ENCODE measurements at places on chromosomes 3 and 15.

DNA sequence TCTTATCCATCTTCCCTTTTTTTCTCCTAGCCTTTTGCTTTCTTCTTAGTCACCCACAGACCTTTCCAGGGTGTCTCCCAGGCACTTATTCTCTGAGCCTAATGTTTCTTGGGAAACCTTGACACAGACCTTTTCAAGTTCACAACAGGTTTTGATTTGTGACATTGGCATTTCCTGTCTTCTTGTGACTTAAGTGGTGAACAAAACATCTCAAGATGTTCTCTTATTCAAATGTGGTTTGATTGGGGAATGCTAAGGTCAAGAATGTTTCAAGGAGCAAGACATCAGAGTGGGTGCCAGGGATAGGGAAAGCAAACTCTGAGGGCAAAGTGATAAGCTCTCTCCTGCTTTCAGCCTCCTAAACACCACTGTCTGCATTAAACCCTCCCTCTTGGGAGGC is 68.2 kb upstream of the GSK3B start:
- DNase-seq, result no peak

DNA sequence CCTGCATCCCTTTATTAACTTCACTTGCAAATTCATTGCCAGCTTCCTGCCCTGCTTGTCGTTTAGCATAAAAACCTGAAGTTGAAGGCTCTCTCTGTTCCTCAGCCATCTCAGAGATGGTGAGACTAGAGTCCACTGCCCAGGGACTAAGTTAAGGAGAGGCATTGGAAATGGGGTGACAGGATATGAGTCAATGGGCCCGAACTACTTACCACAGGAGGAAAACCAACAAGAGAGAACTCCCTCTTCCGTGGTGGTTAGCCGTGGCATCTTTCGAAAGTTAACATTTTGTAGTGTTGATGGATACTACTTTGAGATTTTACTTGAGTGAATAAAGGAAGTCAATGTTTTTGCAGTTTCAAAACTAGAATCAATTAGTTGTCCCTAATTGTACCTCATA is 65.3 kb downstream of the LRTM1 start:
- DNase-seq, result no peak

DNA sequence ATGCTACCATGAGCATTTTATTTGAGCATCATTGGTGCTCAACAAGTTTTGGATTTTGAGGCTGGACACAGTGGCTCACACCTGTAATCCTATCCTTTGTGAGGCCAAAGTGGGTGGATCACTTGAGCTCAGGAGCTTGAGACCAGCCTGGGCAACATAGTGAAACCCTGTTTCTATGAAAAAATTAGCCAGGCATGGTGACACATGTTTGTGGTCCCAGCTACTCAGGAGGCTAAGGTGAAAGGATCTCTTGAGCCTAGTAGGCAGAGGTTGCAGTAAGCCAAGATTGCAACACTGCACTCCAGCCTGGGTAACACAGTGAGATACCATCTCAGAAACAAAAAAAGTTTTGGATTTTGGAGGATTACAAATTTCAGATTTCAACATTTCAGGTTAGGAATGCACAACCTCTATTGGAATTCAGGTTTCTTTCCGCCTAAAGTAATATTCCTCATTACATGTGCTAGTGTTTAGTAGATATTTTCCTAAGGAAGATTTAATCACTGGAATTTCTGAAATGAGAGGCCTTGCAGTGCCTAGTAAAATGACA is 27.6 kb downstream of the CNOT10 start:
- no peak for DNase-seq

DNA sequence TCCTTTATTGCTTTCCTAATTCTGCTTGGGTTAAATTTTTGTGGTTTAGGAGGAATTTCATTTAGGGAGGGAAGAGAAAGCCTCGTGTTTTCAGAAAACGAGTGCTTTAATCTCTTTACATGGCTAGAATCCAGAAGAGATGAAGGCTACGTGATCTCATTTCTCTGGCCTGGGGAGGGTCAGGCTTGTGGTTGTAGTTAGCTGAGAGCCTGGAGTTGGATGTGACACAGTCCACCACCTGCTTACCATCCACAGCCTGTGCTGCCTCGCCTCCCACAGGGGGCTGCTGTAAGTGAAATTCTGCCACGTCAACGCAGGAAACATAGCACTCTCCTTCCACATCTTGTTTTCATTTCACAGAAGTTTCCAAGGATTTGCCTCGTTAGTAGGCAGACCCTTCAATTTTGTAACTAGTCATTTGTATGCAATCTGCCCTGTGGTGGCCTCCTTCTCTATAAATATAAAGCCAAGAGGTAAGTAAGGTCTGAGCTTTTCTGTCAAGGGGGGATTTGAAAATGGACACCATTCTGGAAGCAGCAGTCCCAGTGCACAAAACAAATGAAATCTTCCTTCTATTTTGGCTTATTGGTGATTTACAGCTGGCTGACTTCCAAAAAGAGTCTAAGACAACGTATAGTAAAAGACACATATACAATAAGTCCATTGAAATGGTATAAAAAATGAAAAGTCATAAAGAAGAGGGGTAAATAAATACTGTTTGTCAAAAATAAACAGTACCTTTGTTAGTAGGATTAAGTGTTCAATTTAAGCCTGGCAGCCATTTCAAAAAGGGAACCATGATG is 3.4 kb downstream of the GXYLT2 start:
- DNase-seq, result no peak

DNA sequence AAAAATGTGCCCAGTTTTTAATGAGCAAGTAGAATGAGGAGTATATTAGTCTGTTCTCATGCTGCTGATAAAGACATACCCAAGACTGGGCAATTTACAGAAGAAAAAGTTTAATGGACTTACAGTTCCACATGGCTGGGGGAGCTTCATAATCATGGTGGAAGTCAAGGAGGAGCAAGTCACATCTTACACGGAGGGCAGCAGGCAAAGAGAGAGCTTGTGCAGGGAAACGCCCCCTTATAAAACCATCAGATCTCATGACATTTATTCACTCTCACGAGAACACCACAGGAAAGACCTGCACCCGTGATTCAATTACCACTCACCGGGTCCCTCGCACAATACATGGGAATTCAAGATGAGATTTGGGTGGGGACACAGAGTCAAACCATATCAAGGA is 111.7 kb upstream of the CNTN6 start:
- no peak for DNase-seq

GRCh38 chr3:19506171-19506570 is 357.9 kb downstream of the KCNH8 start:
- no peak for DNase-seq

- DNase-seq, result no peak
These were observed 33.1 kb downstream of the TXNRD3 start for GRCh38 chr3:126621627-126622345.

DNA sequence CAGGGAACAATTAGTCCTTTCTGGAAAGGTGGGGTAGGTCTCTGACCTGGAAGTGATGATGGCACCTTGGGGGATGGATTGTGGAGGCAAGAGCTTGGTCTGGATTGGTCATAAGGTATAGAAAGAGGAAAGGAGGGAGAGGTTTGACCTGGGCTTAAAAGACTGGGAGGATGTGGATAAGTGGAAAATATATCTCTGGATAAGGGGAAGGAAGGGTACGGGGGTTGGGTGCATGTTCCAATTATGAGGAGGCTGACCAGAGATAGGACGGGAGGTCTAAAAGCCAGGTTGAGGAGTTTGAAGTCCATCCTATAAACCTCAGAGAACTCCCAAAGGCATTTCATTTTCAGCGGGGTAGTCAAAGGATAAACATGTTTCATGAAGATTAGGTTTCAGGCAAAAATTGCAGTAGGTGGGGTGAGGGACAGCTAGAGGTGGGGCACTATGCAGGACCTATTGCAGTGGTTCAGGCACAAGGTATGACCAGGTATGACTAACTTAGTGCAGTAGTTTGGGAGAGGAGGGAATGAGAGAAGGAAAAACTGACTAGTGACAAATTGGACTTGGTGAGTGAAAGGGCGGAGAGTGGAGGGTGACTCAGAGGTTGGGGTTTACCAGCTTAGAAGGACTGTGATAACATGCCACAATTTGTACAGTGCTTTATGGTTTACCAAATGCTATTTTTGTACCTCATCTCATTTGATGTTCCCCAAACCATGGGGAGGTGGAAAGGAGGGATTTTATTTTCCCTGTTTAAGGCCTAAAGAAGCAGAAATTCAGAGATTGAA is 10.7 kb downstream of the PDE8A start:
- no peak for DNase-seq

DNA sequence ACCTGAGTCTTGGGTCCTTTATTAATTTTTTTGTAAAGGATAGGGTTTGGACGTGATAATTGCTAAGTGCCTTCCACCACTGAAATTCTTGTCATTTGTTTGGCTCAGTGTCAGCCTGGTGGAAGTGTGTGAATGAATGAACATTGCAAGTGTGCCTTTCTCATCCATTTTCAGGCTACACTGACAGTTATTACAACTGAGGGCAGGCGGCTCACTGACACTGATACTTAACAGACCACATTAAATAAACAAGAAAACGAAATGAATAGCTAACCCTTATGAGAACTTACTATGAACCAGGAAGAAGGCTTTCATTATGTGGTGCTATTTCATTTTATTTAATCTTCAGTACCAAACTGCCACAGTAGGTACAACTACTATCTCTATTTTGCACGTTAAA is 188.8 kb upstream of the CRBN start:
- DNase-seq, result no peak

DNA sequence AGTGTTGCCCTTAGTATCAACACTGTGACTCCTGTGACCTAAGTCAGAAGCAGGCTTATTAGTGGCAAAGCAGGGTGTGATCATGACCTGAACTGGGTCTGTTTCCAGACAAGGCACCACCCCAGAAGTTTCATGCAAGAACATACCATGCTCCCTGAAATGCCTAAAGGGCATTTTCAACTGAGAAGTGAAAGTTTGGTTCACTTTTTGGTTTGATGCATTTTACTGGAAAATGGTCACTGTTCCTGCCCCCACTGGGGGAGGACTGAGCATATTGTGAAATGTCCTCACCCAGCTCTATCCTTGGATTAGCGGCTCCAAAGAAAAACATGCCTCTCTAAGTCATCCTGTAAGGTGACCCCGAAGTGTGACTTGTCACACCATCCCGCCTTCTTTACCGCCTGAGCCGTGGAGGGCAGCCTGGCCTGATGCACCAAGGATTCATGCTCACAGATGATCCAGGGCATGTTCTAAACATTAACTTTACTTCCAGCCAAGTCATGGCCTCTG is 3.1 kb upstream of the FAM240A start:
- no peak for DNase-seq

DNA sequence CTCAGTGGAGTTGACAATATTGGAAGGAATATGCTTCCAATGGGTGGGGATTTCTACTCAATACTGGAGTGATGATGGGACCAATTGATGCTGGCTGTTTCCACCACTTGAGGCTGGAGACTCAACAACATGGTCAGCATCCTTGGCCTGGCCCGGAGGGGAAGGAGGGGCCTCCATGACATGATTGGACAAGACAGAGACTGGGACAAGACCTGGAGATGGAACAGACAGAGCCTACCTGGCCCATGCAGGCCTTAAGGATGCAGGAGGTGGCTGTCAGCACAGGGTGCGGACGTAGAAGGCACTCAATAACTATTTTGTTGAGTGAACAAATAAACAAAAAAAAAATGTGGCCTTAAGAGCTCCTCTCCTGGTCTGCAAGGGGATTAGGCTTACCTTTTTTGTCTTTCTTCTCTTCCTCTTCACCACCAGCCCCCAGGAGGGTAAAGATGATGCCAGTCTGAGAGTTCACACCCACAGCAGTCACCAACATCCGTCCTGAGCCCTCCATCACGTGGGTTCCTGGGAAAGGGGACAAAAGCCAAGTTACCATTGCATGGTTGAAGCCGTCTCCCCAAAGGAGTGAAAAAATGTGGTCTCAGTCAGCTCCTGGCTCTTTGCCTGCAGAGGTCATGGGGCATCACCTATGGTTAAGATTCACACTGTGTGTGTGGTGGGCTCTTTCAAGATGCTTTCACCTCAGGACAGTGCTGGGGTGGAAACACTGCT is 67.1 kb upstream of the SEC13 start:
- DNase-seq, result no peak

DNA sequence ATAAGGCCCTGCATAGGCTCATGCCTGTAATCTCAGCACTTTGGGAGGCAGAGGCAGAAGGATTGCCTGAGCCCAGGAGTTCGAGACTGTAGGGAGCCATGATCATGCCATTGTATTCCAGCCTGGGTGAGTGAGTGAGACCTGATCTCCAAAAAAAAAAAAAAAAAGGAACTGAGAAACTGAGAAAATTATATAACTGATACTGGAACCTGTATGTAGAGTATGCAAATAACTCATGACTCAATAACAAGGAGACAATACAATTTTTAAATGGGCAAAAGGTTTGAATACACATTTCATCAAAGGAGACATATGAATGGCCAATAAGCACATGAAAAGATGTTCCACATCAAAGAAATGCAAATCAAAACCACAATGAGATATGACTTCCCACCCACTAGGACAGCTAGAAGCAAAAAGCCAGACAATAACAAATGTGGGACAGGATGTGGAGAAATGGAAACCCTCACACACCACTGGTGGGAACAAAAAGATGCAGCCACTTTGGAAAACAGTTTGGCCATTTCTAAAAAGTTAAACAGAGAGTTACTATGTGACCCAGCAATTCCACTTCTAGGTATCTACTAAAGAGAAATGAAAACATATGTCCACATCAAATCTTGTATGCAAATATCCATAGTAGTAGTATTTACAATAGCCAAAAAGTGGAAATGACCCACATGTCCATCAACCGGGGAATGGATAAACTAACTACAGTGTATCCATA is 70.7 kb downstream of the IQSEC1 start:
- no peak for DNase-seq

Data from caudate nucleus (tissue), 63 donors.